Brain microvascular endothelial cell (primary cell): ENCODE measurements at places on chromosomes 11 and 22.

DNA sequence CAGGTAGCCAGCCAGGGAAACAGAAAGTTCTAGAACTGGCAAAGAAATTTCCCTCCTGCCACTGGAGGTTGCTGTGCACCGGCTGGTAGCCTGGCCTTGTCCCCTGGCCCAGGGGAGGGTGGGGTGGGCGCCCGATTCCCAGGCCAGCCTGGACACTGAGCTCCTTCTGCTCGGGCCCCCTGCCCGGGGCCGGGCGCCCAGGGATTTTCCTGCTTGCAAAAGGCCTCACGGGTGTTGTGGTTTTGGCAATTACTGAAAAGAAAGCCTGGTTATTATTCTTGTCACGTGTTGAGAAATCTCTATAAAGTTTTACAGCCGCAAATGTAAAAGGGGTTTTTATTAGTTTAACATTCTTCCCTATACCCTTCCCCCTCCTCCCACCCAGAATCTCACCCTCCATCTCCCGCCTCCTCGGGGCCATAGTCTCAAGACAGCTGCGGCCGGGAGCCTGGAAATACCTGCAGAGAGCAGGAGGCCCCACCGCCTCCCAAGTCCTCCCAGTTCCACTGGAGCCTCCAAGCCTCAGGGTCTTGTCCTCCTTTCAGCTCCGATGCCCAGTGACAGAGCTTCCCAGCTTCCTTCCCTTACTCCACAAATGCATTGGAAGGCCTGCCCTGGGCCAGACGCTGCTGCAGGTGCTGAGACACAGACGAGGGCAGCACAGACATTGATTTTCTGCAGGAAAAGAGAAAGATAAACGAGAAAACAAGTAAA is 1515.6 kb downstream of the TBC1D22A start:
- DNase-seq: no peak

DNA sequence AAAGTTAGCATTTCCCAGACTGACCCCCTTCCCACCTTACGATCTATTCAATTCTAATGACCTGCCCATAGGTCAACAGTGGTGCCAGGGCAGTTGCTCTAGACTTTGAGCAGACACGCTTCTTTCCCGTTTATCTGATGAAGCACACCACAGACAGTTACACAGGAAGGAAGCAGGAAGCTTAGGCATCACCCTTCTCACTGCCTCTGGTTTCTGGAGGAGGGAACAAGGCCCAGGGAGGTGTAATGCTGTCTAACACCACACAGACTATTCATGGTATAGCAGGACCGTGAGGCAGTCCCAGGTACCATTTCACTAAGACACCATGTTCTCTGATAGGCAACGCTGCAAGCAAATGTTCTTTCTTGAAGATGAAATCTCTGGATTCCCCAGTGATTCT is 279.4 kb downstream of the NTM start:
- no peak for DNase-seq

DNA sequence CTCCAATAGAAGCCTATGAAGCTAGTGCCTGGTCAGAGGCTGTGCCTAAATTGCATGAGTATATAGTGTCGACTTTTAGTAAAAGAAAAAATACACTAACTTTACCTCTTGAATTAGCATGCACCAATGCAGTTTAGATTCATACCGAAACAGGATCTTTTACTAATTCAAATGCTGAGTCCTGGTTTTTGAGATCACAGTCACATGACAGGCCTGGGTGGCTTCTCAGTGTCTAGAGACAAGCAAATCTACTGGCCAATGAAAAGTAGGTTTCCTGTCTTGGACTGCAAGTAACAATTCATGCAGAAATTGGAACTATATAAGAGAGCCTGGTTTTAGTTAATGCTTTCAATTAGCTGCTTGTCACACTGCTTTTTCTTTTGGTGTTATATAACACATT is 7.2 kb downstream of the ARHGEF12 start:
- no peak for DNase-seq

DNA sequence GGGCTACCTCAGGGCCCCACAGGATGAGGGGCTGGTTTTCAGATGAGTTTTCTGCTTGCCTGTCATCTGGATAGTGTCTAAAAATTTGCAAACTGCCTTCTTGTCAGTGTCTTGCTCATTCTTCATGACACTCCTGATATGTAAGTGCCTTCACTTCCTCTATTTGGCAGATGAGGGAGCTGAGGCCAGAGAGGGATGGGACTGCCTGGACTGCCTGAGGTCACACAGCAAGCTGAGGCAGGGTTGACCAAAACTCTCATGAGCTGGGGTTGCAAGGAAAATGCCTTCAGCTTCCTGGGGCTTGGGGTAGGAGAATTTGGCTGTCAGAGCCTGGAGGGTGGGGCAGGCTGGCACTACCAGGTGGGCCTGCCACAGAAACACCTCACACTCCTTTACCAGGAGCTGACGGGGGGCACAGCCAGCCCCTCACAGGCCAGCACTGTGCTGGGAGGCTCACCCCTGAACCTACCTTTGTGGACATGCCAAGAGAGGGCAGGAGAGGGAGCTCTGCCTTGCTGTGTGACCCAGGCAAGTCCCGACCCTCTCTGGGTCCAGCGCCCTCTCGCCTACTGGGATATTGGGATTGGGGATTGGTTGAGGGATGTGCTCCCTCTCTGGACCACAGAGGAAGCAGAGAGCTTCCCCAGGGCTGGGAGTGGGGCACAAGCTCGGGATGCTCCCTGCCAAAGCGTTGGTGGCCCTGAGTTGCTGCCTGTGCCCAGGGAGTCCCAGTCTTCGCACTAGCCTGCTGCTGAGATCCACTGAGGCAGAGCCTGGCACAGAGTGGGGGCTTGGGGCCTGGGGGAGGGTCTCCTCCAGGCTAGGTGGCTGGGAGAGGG is 1.9 kb upstream of the P2RY6 start:
- no peak for DNase-seq

DNA sequence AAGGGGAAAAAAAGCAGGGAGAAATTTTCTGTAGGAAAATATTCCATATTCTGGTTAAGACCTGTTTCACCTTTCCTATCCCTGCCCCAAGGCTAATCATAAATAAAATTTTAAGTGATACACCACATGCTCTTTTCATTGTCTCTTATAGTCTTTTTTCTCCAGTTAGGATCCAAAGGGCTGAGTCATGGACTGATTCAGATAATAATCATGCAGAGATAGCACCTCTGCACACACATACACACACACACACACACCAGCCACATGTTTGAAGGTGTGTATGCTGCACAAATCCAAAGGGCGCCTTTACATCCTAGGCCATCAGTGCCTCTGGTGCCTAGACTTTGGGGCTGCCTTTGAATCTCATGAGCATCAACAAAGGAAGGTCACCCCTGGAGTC is 35.5 kb upstream of the CWF19L2 start:
- DNase-seq: peak; percentile 48

GRCh38 chr11:64658265-64658664 is 64.7 kb downstream of the NRXN2 start:
- DNase-seq: no peak

GRCh38 chr22:28894334-28894733 is 11.0 kb downstream of the ZNRF3 start:
- DNase-seq: no peak

- DNase-seq: no peak
Measured at GRCh38 chr11:776561-777287, 563 bp downstream of the GATD1 start.

DNA sequence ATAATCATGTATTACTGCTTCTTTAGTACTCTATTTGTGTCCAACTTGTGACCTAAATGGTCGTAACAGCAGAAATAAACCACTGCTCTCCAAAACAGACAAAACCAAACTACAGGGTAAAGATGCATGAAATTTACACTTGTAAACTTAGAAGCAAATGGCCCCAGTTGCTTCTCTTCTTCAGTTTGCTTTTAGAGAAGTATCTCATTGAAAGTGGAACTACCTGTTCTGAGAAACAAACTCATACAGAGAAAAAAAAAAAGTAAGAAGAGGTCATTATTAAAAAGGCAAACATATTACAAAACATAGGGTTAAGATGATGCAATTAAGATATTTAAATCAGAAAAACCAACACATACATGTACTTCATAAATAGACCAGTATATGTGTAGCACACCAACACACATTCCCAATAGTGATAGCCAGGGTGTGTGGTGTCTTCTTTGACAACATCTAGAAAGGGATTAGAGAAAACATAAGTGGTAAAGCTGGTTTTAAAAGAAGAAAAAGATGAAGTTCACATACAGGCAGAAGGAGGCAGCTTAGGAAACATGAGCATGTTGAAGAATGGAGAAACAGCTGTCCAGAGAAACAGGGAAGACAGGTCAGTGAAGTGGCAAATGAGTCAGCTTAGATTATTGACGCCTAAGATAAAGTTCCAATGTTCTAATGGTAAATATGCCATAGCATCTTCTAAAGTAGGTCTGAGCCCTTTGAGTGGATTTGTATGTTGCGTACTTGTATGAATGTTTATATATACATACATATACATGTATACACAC is 844.7 kb upstream of the CCDC90B start:
- no peak for DNase-seq

DNA sequence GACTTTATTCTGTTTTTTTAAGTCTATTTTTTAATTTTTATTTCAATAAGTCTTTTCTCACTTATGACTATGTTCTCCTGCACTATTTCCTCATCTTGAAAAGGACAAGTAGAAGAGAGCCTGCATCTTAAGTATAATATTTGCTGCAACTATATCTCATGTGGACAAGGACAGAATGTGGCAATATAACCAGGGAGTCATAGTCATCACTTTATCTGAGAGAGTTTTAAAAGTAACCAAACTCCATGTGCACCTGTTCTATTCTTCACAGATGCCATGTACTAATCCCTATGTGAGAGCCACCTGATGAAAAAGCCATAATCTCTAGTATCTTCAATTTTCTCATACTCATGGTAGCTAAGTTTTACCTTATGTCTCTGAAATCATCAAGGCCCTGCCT is 104.2 kb upstream of the SOX6 start:
- DNase-seq: no peak

- DNase-seq: no peak
Measured at GRCh38 chr11:67502328-67502979, 2.7 kb downstream of the PITPNM1 start.

DNA sequence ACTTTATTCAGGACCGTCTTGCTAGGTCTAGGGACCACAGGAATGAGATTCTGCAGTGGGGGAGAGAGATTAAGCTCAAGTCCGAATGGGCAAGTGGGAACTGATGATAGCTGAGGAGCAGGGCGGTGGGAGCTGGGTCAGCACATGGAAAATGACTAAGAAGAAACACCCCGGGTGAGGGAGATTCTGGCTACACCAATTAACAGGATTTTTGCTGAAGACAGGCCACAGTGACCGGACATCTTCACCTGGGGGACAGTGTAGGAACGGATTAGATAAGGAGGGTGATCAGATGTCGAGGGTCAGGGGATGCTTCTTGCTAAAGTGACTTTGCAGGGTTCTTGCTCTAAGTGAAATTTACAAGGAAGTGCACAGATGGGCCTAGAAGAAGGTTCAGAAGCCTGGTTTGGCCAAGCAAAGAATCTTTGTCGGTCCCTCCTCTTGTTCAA is 8.5 kb upstream of the DGCR8 start:
- no peak for DNase-seq

GRCh38 chr11:34464591-34465051 is 25.9 kb downstream of the CAT start:
- DNase-seq: no peak

- no peak for DNase-seq
Measured at GRCh38 chr11:17371614-17372013, 16.8 kb downstream of the KCNJ11 start.

- DNase-seq: no peak
Measured at GRCh38 chr22:45895436-45896152, 81.4 kb downstream of the WNT7B start.

DNA sequence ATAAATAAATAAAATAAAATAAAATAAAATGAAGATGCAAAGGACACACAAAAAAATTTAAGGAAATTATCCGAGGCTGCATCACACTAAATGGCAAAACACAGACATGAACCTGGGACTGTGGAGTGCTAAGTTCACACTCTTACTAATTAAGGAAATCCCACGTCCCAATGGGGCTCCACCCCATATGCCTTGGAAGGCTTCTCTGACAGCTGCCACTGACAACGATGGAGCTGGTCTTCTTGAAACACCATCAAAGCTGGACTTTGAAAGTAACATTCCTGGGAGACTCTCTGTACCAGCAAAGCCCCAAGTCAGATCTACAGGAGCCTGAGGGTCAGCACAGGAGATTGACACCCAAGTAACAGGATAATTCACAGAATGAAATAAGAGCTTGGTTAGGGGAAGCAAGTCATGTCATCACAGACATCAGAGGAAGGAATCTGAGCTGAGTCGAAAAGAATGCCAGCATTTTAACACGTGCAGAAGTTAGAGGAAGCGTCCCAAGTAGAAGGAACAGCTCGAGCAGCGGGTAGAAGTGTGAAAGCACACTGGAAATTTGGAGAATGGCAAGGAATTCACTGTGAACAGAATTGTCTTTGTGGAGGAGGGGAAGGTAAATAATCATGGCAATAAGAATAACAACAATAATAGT is 13.8 kb downstream of the TPST2 start:
- peak; percentile 14 for DNase-seq

- DNase-seq: no peak
Measured at GRCh38 chr11:36326524-36327419, 30.7 kb downstream of the PRR5L start.

DNA sequence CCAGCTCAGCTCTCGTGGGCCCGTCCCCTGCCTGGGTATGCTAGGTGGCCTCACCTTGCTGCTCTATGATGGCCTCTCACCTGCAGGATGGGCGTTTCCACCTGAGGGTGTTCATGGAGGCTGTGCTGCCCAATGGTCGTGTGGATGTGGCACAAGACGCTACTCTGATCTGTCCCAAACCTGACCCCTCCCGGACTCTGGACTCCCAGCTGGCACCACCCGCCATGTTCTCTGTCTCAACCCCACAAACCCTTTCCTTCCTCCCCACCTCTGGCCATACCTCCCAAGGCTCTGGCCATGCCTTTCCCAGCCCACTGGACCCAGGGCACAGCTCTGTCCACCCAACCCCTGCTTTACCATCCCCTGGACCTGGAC is 2.1 kb downstream of the ZP1 start:
- DNase-seq: no peak

DNA sequence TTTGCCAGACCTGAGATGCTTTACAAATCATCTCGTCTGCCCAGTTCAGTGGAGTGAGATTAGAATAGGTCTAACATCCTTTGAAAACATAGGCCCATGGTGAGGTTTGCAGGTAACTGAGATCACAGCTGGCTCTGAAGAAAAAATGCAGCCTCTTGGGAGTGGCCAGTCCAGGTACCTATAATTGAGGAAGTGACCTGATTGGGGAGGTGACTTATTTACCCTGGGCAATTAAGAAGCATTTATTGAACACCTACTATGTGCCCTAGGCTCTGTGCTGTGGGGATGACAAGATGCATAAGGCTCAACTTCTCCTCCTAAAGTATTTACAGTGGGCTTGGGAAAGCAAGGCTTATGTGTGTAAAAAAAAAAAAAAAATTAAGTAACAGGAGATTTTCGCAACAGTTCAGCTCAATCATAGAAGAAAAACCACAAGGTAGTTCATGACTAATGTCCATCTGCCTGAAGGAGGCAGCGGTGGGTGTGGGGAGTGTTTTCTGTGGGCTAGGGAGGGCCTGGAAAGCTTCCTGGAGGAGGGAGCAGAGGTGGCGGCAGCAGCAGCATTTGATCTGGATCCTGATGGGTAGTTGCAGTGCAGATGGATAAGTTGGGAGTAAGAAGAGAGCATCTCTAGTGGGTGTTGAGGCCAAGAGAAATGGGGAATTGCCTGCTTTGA is 16.1 kb downstream of the MICAL2 start:
- peak; percentile 76 for DNase-seq

- DNase-seq: peak; percentile 68
Measured at GRCh38 chr22:31846161-31847115, 92.6 kb downstream of the DEPDC5 start.

GRCh38 chr22:45180146-45180679 is 16.5 kb downstream of the NUP50 start:
- no peak for DNase-seq
